ENCODE measurements at places on chromosomes 2 and 18.

GRCh38 chr18:67776929-67777328 is 260.4 kb upstream of the DSEL start:
- DNase-seq, result no peak

DNA sequence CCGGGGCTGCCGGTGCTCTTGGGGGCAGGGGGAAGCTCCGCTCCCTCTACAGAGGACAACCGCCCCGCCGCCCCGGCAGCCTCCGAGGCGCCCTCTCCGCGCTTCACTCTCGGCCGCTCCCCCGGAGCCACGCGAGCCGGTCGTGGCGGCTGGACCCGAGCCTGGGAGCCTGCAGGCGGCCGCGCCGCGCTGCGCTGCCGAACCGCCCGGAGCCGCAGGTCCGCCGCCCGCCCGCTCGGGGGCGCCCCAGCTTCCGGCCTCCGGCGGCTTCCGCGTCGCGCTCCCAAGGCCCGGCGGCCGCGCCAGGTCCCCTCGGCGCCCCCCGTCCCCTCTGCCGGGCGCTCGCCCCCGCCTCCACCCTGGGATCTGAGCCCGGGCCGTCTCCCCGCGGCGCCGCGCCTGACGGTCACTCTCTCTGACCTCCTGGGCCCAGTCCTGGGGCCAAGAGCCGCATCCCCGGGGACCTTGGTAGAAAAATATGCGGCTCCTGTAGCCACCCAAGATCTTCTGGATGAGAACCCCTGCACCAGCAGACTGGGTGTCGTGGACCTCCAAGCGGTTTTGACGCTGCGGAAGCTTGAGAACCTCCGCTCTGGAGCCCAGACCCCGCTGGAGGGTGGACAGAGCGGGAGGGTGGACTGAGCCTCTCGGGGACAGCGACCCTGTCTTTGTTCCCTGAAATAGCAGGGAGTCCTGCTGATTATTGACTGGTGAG is 44.3 kb downstream of the SERTAD2 start:
- peak; percentile 32 for DNase-seq

DNA sequence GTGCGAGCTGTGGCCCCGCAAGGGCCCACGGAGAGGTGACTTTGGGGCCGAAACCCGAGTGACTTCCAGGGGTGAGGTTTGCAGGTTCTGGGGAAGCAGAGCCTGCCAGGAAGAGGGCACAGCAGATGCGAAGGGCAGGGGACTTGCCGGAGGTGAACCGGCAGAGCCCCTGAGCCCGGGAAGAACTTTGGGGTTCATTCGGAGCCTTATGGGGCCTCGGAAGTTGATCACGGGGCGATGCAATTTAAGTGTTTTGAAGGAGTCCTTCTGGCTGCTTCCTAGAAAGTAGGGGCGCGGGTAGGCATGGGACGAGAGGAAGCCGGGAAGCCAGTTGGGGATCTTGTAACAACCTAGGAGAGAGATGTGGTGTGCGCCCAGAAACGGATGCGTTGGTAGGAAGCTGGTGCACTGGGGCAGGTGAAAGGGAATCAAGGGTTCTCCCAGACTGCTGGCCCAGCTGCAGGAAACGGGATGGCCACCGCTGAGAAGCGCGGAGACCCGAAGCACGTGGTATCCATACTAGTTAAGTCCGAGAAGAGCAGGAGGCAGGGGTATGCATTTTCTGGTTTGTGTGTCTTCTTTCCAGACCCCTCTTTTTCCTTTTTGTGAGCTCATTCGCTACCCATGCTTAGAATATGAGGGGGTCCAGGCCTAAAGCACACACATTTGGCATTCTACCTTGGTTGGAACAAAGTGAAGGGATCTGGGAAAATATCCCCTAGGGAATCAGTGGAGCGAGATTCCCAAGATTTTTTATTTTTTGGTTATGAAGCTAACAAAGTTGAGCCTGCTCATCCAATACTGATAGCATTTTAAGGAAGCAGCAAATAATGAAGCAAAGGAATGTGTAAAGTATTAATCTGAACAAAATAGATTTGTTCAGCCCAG is 758 bp downstream of the SCLY start:
- no peak for DNase-seq

DNA sequence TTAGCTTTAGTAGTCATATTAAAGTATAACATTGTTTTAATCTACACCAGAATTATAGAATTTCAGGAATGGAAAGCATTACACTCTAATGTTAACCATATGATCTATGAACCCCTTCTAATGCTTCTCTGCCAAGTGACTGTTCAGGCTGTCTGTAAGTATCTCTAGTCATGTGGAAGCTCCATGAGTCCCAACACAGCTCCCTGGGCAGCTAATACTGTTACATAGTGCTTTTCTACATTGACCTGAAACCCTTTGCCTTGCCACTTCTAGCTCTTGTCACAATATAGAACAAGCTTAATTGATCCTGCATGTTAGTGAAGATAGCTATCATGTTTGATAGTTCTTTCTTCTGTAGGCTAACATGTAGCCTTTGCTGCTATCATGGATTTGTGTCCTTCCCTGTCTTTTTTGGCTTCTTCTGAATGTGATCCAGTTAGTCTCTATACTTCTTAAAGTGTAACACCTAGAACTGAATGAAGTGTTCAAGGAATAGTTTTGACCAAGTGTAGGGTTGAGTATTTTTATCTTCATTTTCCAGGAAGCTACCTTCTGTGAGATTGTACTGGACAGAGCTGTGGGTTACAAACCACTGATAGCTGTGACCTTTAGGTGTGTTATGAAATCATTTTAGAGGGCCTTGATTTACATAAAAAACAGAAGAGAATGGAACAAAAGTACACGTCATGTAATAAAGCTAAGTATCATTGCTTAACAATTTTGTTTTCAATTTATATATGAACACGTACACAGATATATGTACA is 23.7 kb downstream of the BABAM2 start:
- no peak for DNase-seq

DNA sequence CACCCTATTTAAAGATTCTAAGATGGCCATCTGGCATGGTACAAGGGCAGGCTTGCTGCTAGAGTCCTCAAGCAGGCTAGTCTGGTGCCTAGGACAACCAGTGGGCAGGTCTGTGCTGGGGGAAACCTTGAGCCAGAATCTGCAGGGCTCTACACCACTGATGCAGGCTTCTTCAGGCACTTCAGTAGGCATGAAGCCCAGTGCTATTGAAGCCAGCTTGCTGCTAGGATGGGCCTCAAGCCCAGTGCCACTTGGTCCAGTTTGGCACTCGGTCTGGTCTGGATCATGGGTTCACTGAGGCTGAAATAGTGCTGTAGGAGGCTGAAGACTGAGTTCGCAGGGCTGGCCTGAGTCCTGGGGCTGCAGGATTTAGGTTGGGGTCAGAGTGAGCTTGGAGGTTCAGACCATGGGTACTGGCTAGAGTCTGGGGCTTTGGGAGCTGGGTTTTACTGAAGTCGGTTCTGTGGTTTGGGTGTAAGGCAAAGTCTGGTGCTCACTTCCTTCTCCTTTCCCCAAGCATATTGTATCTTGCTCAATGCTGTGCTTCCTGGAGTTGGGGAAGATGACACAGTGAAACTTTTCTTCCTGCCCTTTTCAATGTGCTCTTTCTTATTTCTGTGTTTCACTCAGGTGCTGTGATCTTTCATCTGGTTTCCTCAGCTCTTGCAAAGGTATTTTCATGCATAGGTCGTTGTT is 41.2 kb downstream of the SP100 start:
- DNase-seq, result no peak

Measured in stimulated activated CD8-positive, alpha-beta memory T cell treated with anti-CD3 and anti-CD28 coated beads, Interleukin-4, amount 100 ng/mL, for 1 hour (primary cell).